ENCODE measurements at places on chromosomes 5 and 9.

- DNase-seq: no peak
Observed at GRCh38 chr5:109253262-109253661, 156.5 kb downstream of the PJA2 start.

DNA sequence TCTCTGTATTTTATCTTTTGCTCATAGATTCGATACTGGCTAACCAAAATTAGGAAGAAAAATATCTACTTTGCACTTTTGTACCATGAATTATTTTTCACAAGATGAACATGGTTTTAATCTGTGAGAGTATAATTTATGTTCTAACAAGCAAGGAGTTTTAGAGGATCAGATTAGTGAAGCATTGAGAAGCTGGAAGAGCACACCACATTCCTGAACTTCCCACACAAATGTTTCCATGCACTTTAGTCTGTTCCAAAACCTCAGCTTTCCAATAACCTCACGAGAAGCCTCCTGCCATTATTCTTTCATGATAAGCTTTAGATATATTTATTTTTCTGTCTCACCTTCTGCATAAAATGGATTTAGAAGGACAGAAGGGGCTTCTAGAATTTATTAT is 98.7 kb upstream of the MPDZ start:
- DNase-seq: no peak

DNA sequence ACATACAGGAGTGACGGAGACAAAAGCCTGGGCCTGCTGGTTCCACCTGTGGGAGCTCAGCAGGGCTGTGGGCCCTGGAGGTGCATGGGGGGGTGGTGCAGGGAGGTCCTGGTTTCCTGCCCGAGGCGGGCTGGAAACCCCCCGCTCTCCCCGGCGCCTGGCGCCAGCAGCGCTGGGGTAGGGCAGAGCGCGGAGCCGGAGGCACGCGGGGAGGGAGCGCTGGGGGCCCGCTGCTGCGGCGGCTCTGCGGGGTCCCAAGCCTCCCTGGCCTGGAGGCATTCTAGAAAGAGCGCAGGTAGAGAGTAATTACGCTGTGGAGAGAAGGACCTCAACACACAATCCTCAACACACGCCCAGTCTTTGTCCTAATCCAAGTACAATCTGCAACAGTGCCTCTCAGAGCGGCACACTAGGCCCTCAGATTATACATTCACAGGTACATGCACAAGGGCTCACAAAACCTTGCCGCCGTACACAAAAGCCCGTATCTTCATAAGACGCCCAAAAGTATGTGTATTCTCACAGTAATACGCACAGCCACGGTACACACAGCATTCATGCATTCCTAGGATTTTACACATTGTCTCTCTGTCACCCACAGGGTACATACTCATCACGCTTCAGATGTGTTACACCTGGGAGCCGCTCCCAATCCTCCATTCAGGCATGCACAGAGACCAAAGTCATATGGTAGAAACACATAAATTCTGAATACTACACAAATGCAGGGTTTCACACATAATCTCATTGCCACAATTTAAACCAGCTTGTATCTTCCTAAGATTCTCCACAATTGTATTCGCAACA is 2.1 kb upstream of the HAND1 start:
- no peak for DNase-seq

DNA sequence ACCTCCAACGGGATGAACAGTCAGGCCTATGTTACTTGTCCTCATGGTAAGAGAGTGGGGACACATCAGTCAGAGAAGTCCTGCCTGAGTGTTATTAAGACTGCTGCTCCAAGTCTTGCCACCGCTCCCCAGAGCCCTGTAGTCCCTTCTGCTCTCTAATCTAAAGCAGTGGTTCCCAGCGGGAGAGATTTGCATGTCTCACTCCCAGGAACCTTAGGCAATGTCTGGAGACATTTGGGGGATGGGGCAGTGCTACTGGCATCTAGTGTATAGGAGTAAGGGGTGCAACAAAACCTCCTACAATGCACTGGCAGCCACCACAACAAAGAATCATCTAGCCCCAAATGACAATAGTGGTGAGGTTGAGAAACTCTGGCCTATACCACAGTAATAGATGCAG is 2.6 kb upstream of the SVEP1 start:
- no peak for DNase-seq

- no peak for DNase-seq
Observed at GRCh38 chr5:119330367-119331183, 25.2 kb upstream of the TNFAIP8 start.

GRCh38 chr5:140408750-140409241 is 7.2 kb downstream of the ANKHD1 start:
- DNase-seq: no peak

DNA sequence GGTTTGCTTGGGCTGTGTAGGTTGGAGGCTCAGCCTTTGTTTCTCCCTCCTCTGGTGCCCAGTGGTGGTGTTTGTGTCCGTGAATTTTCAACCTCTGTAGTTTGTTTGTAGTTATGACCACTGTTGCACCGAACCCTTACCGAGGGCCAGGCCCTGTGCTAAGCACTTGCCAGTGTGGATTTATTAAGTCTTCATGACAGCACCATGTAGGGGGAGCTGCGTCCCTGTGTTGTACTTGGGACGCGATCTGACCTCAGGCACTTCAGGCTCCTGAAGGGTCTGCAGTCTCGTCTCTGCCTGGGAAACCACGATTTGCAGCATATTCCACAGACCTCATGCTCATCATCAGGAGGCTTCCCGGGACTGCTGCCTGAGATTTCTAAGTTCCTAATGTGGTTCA is 12.8 kb downstream of the TENT4A start:
- no peak for DNase-seq

GRCh38 chr5:978693-979092 is 29.9 kb upstream of the NKD2 start:
- no peak for DNase-seq

DNA sequence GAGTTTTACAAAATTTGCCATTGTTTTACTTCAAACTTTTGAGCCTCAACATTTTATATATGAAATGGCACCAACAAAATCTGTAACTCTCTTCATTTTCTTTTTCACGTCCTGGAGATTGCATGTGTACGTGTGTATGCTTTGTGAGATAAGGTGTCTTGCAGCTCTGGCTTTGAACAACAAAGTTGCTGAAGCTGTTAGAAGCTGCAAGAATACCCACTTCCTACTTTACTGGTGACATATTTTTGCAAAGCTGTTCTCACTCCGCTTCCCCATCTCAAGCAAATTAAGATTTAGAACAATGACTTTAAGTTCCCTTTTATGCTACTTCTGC is 41.8 kb downstream of the FYB1 start:
- DNase-seq: no peak

DNA sequence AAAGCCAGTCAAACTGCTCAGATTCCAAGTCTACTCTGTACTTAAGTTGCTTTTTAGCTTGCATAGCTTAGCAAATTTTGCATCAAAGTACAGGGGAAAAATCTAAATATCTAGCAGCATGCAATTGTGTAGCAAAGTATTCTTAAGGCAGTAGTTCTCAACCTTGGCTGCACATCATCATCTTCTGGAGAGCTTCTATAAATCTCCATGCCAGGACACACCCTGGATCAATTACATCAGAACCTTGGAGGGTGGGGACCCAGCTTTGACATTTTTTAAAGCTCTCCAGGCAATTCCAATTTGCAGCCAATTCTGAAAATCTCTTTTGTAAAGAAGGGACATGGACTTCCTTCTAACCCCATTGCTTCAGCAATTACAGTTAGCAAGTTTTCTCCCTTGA is 187.5 kb downstream of the SNCAIP start:
- DNase-seq: no peak

- no peak for DNase-seq
Observed at GRCh38 chr9:26551451-26551850, 341.2 kb downstream of the CAAP1 start.

DNA sequence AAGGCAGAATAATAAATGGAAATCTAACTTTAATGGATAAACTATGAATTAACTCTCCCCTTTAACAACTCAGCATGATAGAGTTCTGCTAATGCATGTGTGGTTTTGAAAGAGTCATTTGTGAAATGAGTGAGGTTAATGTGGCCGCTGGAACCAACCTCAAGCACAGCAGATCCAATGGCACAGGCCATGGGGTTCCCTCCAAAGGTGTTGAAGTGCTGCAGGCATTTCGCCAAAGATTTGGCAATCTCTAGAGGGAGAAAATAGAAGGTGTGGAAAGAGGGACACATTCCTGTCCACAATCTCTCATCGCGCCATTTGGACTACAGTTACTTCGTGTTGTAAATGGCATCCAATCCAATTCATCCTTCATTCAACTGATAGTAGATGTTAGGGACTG is 35.0 kb downstream of the AGXT2 start:
- no peak for DNase-seq

- DNase-seq: no peak
Observed at GRCh38 chr5:60961685-60962084, 16.7 kb downstream of the NDUFAF2 start.

GRCh38 chr5:98514215-98514614 is 259.2 kb upstream of the RGMB start:
- no peak for DNase-seq

All from T1000 (cell line).